ENCODE measurements at places on chromosomes 16 and 17. TPM values are rescaled to one million over a fixed set of nuclear protein-coding genes. Genes with fewer than 3 reads are reported as not detected.

DNA sequence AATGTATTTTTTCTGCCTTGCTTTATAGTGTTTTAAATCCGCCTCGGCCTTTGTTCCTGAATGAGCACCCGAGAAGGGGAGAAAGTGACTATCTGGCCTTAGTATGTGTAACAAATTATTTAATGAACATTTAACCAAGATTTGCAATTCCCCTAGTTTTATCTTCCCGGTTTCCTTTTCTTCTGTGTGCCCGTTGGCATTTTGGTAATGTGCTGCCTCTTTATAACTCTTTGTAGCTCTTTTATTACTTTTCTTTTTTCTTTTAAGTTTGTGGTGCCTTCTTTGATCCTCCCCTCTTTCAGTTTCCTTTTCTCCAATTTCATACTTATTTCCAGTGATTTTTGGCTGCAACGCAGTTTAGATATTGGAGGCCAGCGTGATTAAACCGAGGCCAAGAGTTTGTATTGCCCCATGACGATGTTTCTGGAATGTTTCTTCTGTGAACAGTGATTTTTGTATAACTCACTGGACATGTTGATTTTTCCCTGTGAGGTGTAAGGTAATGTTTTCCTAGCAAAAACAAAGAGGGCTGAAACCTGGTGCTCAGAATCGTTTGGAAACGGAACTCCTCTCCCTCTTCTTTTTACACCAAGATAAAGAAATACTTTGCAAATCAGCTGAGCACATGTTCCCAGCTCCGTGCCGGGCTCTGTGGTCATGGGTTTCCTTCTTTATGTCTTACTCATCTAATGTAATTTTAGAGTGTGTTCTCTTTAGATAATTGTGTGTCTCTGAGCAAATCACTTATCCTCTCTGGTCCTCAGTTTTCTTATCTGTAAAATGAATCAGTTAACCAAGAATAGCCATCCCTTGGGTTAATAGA, 344.3 kb downstream of the WWOX start:
- ATAC-seq: no peak

DNA sequence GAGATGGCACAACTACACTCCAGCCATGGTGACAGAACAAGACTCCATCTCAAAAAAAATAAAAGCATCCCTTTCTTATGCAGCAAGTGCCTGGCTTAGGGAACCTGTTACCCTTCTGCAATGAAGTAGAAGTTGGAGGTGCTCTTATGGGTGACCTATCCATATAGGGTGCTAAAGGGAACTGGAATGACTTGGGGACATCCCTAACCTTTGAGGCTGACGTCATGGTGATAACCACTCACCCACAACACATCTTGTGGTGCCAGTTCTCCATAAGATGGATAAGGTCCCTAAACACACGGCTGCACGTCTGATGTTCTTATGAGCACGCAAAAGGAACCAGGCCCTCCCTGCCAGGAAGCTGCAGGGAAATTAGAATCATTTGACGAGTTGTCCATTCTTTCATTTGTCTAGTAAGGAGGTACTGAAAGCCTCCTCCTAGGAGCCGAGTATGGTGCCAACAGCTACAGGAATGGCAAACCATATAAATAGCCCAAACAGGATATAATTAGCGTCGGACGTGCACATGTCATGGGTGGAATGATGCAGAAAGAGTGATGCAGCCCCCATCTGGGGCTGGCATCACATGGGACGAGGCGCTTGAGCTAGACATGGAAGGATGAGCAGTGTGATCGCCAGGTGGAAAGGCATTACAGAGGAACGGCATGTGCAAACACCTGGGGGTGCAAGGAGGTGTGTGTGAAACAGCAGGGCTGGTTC, 52.5 kb downstream of the ARHGAP27 start:
- peak; percentile 2 for ATAC-seq

DNA sequence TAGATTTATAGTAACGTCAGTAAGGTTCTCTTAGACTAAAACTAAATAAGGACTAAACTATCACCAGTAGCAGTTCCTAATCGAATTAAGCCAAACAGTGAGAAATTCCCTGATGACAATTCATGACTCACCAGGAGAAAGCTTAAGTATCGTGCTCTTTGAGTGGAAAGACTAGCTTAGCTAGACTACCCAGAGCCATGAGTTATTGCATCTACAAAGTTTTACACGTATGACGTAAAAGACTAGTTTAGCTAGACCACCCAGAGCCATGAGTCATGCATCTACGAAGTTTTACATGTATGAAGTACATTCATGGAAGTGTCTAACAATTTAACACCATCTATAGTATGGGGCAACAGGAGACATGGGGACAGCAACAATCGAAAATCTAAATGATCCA, 36.6 kb downstream of the UBE2G1 start:
- ATAC-seq: peak; percentile 90

The PMFBP1 gene
- total RNA-seq: 2.0 TPM

The SMPD3 gene
- 0.52 TPM for total RNA-seq

The CCDC154 gene
- 0.12 TPM for total RNA-seq

Measured in esophagus mucosa (tissue), 1 donor.